Occipital lobe (tissue), 3 donors: ENCODE measurements at places on chromosomes 3 and 15. TPM values are rescaled to one million over a fixed set of nuclear protein-coding genes. Genes with fewer than 3 reads are reported as not detected.

The TUSC2 gene
- total RNA-seq, result 16.2 TPM

The TMEM207 gene
- not detected for total RNA-seq

The SLC38A3 gene
- total RNA-seq, result 5.0 TPM

- no peak for DNase-seq
Observed at GRCh38 chr3:57393977-57394376, 101.5 kb upstream of the ASB14 start.

GRCh38 chr3:15753056-15753710, 44.6 kb downstream of the ANKRD28 start:
- DNase-seq, result no peak

- no peak for DNase-seq
Observed at GRCh38 chr3:73633916-73634344, 9.2 kb upstream of the PDZRN3 start.

DNA sequence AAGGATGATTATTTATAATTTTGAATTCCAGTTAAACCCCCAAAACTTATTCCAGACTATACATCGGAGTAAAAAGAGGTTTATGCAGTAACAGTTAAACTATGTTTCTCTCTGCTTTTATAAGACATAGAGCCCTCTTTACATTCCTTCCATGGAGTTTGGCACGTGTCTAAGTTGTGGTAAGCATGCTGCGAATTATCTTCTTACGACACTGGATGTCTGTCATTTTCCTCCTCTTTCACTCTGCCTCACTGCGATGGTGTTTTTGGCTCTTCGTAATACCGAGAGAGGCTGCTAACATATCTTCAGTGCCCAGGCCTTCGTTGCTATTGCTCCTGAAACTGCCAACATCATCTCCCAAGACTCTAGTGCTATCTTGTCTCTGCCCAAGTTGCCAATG, 83.9 kb upstream of the TGFBR2 start:
- no peak for DNase-seq

- DNase-seq, result no peak
Observed at GRCh38 chr3:104750581-104750980, 616.1 kb upstream of the ALCAM start.

DNA sequence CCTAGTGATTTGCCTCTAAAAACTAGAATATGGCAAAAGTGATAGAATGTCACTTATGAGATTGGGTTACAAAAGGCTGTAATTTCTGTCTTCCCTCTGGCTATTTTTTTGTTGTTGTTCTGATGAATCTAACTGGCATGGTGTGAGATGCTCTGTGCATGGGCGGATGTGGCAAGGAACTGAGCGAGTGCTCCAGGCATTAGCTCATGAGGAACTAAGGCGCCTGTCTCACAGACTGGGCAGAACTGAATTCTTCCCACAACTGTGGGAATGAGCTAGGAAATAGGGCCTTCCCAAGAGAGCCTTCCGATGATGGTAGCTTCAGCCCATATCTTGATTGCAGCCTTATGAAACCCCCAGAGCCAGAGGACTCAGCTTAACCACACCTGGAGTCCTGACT, 222.5 kb downstream of the NR2F2 start:
- no peak for DNase-seq

DNA sequence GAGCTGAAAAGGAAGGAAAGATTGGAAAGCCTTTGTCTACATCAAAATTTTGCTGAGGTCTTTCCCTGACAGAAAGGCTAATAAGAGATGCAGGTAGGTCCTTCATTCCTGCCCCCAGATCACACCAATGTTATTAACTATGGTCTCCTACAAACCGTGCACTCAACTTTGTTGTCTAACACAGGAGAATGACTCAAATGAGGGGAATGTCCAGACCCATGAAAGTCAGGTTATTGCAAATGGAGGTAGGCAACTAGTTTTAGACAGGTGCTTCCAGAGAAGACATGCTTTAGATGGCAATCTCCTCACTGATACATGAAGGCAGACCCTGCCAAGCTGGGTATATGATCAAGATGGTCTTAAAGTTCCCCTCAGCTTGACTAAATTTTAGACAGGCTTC, 51.0 kb downstream of the NFKBIZ start:
- DNase-seq, result no peak

DNA sequence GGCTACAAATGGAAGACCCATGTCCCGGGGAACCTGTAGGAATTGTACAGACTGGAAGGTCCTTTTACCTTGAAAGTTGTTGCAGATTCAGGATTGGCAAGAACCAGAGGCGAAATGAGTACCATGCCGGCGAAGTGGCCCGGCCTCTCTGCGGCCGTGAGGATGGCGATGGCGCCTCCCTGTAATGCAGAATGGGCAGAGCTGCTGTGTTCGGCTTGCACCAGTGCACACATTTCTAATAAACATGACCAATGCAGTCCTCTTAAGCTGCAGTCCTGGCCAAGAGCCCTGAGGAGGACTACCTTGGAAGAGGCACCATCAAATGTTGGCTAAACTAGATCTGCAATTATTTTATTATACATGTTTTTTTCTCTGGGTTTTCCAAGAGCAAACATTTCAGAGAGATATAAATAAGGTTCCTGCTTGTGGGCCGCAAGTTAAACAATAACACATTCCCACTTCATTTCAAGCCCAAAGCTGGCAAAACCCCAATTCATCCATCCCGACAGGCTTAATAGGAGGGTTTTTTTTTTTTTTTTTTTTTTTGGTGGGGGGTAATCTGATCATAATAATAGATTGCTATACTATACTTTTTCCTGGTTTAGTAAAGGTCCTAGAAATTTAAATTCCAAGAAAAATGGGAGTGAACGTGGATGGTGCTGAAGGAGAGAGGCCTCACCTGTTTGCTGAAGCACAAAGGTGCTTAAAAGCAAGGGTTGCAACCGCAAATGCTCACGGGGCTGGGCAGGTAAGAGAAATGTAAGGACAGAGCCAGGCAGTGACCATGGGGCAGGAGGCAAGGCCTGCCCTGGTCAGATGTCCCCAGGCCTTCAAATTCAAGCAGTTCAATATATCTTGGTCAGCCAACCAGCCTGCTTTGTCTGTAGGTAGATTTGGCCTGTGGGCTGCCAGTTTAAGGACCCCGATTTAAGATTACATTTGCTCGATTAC, 48.5 kb downstream of the ABTB1 start:
- no peak for DNase-seq

DNA sequence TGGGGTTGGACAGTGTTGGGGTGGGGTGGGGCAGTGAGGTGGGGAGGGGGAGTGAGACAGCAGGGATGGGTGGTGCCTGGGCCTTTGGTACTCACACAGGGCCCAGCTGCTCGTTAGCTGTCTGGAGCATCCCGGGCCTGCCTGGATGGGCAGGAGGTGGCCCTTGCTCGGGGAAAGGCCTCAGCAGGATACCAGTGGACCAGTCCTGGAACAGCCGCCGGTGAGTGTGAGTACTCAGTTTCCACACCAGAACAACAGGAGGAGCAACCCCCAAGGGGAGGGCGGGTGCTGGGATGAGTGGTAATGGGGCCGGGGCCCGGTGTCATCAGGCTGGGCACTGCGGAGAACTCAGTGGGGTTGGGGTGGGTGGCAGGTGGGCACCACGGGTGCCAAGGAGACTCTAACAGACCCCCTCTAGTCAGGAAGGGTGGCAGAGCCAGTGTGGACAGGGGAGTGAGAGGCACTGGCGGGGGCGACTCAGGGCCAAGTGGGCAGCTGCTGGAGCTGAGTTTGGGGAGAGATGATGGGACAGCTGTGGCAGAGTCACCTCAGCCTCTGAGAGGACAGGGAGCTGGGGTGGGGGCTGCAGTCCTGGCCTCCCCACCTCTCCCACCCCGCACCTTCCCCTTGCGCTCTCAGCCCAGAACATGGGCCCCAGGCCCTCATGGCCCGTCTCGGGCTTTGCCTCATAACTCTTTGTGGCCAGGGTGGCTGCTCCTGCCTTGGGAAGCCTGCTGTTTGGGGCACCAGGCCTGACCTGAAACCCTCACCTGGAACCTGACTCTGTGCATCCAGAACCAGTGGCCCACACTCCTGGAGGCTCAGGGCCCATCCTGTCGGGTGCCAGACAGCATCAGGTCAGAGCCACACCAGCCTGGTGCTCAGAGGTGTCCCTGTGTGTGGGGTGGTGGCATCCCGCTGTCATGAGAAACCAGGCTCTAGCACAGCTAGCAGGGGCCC, 52.1 kb upstream of the PRR23E start:
- no peak for DNase-seq
